Right atrium auricular region (tissue), 2 donors: ENCODE measurements at places on chromosomes 5 and 9. TPM values are rescaled to one million over a fixed set of nuclear protein-coding genes. Genes with fewer than 3 reads are reported as not detected.

DNA sequence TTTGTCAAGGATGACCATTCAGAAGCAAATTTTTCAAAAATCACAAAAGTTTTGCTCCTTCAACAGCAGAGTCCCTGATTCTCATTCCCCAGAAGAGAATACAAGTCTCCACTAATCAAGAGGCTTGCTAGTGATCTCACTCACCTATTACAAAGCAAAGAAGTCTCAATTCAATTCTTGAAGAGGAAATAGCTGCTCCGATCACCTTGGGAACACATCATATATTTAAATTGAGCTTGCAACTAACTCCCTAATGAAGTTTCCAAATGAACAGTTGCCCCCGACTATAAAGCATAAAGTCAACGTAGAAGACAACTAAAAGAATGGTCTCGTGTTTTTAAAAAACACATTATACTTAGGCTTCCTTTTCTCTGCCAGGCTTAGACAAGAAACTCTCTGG is 1.6 kb downstream of the LIFR start:
- DNase-seq, result no peak
- H3K4me1 ChIP-seq, result peaks cover 41% of the 10 kb centered on the region
- peak overlapping the region; percentile 99 for H3K27ac ChIP-seq
- H3K27me3 ChIP-seq, result no peaks in the 10 kb centered on the region
- H3K36me3 ChIP-seq, result no peaks in the 10 kb centered on the region

The PCDHB2 gene
- total RNA-seq, result 2.2 TPM

The TPRN gene
- total RNA-seq, result 6.8 TPM

GRCh38 chr5:94223235-94223634 is 395.2 kb downstream of the KIAA0825 start:
- DNase-seq, result no peak
- H3K36me3 ChIP-seq, result no peaks in the 10 kb centered on the region
- no peaks in the 10 kb centered on the region for H3K4me1 ChIP-seq
- no peaks in the 10 kb centered on the region for H3K27me3 ChIP-seq

- no peaks in the 10 kb centered on the region for H3K36me3 ChIP-seq
- H3K27ac ChIP-seq, result no peak overlapping the region
- DNase-seq, result no peak
- H3K27me3 ChIP-seq, result no peaks in the 10 kb centered on the region
- H3K4me1 ChIP-seq, result no peaks in the 10 kb centered on the region
- no peak overlapping the region for H3K4me3 ChIP-seq
Observed at GRCh38 chr5:39102684-39103155, 28.5 kb upstream of the RICTOR start.

DNA sequence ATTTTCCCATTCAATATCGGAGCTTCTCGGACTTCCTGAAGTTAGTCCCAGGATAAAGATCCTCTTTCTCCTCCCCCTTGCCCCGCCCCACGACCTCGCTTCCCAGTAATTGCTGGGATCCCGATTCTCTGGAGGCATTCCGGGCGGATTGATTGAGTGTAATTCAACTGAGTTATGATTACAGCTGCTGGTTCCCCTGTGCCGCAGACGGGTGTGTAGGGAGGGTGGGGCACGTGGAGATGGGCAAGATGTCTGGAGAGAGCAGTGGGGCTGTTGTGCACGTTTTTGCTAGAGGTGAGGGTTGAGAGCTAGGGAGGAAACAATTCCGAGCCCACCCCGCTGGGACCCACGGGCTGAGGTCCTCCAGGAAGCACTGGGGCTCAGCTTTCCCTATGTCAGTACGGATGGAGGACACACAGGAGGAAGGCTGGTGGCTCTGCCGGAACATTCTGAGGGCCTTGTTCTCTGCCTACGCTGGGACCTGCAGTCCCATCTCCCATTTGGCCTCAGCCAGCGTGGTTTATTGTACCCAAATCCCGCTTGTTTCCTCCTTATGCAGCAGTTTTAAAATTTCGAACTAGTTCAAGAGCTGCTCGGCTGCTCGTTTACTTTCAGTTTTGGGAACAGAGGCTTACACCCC is 2.4 kb upstream of the DMRT2 start:
- peaks cover 49% of the 10 kb centered on the region for H3K27me3 ChIP-seq
- peak overlapping the region; percentile 34 for H3K4me3 ChIP-seq
- H3K27ac ChIP-seq, result no peak overlapping the region
- H3K36me3 ChIP-seq, result no peaks in the 10 kb centered on the region
- no peak for DNase-seq
- H3K4me1 ChIP-seq, result no peaks in the 10 kb centered on the region

The RECK gene
- 7.6 TPM for total RNA-seq

DNA sequence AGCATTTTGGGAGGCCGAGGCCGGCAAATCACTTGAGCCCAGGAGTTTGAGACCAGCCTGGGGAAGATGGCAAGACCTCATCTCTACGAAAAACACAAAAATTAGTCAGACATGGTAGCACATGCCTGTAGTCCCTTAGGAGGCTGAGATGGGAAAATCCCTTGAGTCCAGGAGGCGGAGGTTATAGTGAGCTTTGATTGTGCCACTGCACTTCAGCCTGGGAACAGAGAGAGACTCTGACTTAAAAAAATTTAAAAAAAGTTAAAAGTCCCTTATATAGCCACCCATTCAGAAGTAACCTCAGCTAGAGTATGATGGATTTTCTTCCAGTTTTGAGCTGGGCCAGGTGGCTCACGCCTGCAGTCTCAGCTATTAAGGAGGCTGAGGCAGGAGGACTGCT is 72.4 kb downstream of the UGCG start:
- no peaks in the 10 kb centered on the region for H3K4me1 ChIP-seq
- no peak overlapping the region for H3K4me3 ChIP-seq
- DNase-seq, result no peak
- no peaks in the 10 kb centered on the region for H3K27me3 ChIP-seq
- H3K27ac ChIP-seq, result no peak overlapping the region
- no peaks in the 10 kb centered on the region for H3K36me3 ChIP-seq

GRCh38 chr5:161212123-161212712 is 334.3 kb downstream of the GABRB2 start:
- H3K27ac ChIP-seq, result no peak overlapping the region
- no peak for DNase-seq
- no peaks in the 10 kb centered on the region for H3K36me3 ChIP-seq
- no peak overlapping the region for H3K4me3 ChIP-seq

The TYRP1 gene
- total RNA-seq, result 25.1 TPM

The SCGB3A2 gene
- total RNA-seq, result not detected
